Daoy (cell line): ENCODE measurements at places on chromosomes 1 and 21. TPM values are rescaled to one million over a fixed set of nuclear protein-coding genes. Genes with fewer than 3 reads are reported as not detected.

Gene ELOVL1
- total RNA-seq, result 42.6 and 59.0 TPM in 2 replicates

Gene CSMD2
- total RNA-seq, result 3.8 and 5.0 TPM in 2 replicates

DNA sequence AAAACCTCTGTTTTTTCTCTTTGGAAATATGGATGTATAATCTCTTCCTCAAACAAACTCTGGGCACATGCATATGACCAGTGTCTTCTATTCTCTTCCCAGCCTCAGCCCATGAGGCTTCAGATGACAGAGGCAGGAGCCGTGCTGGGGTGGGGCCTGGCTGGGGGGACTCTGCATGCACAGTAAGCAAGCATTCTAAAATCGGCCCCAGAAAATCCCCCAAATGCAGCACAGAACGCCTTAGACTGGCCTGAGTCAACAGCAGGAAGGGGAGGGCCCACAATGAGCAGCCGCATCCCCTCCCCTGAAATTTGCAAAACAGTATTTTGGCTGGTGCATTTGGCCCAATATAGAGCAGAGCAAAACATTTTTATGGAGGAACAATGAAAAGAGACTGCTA lies 47.8 kb downstream of the ITPKB start:
- no peak for DNase-seq

DNA sequence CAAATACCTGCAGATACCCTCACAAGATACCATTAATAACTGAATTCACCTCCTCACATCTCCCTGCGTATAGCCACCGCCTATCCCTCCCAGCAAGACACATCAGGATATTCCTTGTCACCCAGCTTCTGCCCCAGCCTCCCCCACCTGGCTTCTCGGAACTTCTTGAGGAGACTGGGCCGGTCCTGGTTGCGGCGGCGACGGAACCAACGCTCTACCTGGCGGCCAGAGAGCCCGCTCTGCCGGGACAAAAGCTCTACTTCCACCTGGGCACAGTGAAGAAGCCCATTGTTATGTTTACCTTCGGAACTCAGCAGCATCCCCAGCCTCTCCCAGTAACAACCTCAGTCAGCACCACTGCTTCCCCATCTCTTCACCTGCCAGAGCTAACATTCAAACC lies 6.7 kb downstream of the CERS2 start:
- DNase-seq, result no peak

DNA sequence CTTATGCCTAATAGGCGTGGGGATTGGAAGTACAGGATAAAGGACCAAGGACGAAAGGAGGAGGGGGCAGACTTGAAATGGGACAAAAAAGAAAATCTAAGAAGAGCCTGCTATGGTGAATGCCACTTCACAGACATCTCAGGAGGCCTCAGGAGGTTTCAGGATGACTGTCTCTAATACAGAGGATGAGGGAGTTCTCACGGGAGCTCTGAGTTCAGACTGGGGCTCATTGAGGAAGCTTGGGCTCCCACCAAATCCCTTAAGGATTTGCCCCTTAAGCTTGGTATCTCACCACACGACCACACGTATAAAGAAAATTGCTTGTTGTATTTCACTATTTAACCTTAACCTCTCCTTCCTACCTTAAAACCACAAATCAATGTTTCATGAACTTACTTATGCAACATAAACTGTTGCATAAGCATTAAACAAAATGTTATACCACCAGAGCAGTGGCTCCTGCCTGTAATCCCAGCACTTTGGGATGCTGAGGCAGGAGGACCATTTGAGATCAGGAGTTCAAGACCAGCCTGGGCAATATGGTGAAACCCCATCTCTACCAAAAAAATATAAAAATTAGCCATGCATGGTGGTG lies 12.4 kb downstream of the SLC30A1 start:
- DNase-seq, result no peak

- DNase-seq, result no peak
These were observed 30.1 kb downstream of the TNFRSF1B start for GRCh38 chr1:12196641-12197482.

DNA sequence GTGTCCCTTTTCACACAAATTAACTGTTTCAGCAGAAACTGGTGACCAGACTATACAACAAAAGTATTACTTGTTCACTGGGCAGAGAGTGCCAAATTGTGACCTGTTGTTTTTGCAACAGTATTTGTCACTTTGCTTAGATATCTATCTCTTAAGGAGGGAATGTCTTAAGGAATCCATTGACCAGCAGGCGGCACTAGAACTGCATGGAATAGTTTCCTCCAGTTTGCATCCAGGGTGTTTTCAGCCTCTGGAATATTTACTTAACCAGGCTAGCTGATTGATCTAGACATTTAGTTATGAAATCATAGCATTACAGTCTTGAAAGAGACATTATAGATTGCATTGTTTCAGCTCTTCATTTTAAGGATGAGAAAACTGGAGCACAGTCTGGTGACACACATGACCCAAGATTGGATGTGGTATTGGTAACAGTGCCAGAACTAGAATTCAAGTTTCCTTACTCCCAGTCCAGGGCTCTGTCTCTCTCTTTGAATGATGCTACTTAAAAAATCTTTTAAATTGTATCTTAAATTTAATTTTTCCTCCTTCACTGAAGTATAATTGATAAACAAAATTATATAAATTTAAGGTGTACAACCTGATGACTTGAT lies 16.9 kb downstream of the RPTN start:
- peak; percentile 71 for DNase-seq

- DNase-seq, result no peak
These were observed 80.4 kb downstream of the RUNX1 start for GRCh38 chr21:34968414-34969333.

DNA sequence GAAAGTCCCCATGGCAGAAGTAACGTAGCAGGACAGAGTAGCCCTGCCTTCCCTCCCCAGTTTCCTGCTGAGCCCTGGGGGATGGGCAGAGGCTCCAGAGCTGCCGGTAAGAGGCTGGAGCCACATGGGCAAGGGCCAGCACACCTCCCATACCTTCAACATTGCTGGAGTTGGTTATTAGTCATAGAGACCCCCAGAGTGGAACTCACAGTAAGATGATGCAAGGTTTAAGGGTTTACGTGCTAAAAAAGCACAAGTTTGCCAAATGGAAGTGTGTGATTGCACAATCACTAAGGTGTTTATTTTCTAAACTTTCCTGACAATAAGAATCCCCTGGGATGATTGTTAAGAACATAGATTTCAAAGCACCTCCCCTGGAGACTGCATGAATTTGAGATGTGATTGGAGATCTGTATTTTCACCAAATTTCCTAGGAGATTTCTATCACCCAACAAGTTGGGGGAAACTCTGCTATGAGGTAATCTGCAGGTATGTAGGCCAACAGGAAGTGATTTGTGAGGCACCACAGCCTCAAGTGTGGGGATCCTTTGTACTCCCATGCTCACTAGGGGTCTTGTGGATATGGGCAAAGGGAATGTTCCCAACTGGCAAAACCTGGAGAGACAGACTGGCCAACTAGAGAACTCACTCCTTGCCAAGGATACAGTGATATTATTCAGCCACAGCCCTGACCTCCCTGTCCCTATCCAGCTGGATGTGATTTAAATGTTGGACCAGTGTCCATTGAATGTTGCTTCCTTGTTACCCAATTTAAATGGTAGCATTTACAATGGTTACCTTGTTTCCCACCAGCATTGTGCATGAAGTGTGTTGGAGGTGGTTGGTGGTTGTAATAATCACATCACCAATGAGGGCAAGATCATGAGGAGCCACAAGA lies 37.1 kb upstream of the CSF1 start:
- peak; percentile 80 for DNase-seq

DNA sequence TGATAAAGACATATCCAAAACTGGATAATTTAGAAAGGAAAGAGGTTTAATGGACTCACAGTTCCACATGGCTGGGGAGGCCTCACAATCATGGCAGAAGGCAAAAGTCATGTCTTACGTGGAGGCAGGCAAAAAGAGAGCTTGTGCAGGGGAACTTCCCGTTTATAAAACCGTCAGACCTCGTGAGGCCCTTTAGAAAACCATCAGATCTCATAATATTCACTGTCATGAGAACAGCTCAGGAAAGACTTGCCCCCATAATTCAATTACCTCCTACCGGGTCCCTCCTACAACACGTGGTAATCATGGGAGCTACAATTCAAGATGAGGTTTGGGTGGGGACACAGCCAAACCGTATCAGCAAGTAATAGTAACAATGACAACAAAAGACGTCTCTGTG lies 88.2 kb upstream of the SLC25A33 start:
- no peak for DNase-seq

DNA sequence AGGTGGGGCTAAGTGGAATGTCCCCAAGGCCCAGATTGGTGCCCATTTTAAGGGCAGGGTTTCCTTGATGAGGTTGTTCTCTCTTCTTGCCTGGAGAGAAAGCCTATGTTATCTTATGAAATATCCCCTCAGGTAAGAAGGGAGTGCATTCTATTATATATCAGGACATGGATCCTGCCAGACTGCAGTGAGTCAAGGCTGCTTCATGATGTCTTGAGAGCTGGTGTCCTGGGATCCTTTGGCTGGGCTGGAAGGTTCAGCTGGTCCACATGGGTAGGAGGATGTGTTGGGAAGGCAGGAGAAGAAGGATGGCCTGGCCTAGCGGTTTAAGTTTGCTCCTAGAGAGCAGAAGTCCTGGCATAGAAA lies 207.6 kb downstream of the ROR1 start:
- DNase-seq, result no peak

GRCh38 chr1:56156971-56157876 lies 422.1 kb downstream of the PLPP3 start:
- DNase-seq, result no peak
